ENCODE measurements at places on chromosomes 6 and 20. TPM values are rescaled to one million over a fixed set of nuclear protein-coding genes. Genes with fewer than 3 reads are reported as not detected.

DNA sequence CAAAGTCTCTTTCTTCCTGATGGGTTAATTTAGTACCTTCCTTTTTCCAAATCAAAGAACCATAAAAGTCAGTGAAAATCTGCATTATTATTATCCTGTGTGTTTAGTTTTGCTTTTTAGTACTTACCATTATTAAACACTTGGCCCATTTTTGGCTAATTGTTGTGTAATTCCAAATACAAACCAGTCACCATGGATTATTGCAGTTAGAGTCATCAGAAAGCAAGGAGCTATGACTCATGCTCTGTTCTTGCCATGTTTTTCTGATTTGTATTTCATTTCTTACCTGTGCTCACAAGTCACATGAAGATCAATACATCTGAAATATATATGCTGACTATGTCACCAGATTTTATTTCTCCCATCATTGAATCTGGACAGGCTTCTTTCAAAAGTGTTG lies 31.3 kb downstream of the SLC22A3 start:
- DNase-seq: no peak

GRCh38 chr6:38034274-38034914 lies 214.9 kb downstream of the ZFAND3 start:
- peak; percentile 21 for DNase-seq

DNA sequence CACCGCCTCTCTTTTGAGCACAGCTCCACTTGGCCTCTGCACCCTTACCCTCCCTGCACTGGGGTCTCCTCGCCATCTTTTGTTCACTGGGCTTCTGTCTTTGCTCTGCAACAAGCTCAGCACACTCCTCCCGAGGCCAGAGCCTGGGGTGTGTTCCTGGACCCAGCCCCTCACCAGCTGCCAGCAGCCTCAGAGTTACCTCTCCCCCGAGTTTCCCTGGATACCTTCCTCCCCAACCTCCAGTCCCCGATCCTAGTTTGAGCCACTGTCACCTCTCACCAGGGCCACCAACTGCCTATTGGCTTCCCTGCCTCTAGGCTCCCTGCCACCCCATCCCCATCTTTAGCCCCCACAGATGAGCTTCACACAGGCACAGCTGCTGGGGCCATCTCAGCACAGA lies 12.3 kb downstream of the CYP21A2 start:
- DNase-seq: no peak

- DNase-seq: peak; percentile 56
These were observed 44.3 kb downstream of the CPXM1 start for GRCh38 chr20:2756056-2756611.

DNA sequence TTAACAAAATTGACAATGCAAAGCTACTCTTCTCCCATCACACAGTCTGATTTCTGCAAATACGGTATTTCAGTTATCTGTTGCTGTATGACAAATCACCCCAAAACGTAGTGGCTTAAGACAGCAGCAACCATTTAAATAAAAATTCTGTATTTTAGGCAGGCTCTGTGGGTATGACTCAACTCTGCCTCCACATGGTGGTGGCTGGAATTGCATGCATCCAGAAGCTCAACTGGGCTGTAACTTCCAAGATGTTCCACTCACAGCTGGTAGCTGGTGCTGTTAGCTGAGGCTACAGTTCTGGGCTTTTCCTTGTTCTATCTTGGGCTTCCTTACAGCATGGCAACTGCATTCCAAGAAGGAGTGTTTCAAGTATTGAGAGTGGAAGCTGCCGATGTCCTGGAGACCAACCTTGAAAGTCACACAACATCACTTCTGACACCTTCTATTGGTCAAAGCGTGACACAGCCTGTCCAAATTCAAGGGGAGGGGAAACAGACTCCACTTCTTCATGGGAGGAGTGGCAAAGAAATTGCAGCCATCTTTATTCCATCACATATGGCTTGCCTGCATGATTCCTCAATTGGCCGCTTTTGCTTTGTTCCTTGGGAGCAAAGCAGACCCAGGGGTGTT lies 39.7 kb upstream of the TULP1 start:
- DNase-seq: no peak

GRCh38 chr6:5401845-5402738 lies 140.8 kb downstream of the FARS2 start:
- no peak for DNase-seq

- DNase-seq: peak; percentile 30
These were observed 212.6 kb upstream of the RSPO3 start for GRCh38 chr6:126905917-126906316.

DNA sequence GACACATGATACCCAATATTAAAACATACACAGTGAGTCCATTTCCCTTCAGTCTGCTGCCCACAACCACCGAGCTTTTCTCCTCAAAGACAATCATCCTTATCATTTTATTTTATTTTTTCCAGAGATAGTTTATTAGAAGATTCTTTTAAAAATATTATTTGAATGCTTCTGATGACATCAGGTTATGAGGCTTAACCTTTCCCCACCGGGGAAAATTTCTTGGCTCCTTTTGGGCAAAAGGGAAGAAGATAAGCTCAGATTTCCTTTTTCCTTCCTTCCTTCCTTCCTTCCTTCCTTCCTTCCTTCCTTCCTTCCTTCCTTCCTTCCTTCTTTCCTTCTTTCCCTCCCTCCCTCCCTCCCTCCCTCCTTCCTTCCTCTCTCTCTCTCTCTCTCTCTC lies 149.5 kb upstream of the CITED2 start:
- DNase-seq: no peak

GRCh38 chr6:167574431-167575151 lies 249.7 kb downstream of the TTLL2 start:
- DNase-seq: no peak

- DNase-seq: no peak
These were observed 3.1 kb upstream of the CAP2 start for GRCh38 chr6:17390276-17390675.

DNA sequence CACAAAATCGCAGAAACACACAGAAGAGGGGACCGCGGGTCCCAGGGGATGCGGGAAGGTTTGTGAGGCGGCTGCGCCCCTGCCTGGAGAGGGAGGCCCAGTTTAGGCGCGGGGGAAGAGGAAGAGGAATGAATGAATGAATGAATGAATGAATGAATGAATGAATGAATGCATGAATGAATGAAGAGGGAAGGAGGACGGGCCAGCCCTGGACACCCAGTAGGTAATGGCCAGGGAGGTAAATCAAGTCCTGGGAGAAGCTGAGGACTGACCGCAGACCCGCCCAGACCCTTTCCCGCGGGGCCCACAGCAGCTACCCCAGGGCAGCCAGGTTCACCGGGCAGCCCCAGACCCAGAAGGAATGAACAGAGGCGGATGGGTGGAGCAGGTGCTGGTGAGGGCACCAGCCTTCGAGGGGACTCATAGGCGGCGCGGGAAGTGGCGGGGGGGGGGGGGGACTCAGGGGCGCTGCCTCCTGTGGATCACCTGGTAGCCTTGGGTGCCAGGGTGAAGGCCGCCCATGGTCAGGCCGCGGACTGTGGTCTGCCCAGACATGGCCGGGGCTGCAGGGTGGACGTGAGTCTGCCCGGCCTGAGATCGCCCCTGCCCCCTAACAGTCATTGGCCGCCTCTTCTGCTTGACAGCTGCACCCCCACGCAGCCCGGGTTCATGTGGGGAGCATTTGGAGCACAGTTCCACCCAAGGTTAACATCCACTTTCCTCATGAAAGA lies 192.0 kb upstream of the PDE10A start:
- DNase-seq: no peak

DNA sequence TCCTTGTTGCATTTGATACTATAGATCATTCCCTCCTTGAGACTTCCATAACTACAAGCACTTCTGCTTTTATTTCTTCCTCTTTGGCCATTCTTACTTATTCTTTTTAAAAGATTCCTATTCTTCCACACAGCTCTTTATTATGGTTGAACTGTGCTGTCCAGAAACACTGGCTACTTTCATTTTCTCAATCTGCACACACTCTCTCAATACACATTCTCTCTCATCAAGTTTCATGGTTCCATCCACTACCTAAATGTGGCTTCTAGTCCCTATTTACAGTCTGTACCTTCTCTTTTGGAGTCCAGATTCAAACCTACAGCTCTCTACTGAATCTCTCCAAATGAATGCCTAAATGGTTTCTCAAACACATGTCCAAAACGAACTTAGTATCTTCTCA lies 214.3 kb upstream of the RSPO3 start:
- DNase-seq: no peak

DNA sequence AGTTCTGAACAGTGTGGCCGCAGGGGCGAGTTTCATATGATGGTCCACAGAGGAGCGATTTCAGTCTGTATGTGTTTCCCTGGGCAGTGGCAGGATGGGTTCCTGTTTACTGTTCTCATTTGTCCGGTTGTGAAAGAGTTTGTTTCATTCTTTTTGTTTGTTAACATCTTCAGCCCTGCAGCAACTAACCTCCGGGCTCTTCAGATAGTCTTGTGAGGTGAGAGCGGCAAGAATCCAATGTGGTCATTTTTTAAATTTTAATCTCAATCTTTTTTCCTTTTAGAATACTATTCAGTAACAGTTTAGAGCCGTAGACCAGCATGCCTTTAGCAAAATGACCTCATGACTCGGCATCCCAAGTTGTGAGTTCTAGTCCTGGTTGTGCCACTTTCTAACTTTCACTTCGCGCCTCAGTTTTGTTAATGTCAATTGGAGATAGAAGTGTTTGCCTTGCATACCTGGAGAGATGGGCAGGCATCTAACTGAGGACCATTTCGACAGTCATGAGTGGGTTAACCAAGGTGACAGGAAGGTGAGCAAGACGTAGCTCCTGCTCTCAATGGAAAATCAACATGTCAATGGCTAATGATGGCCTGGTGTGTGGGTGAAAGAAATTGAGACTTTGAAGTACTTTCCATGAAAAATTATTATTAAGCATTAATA lies 38.5 kb upstream of the PXDC1 start:
- DNase-seq: no peak

GRCh38 chr6:156886409-156886808 lies 109.2 kb downstream of the ARID1B start:
- DNase-seq: no peak

DNA sequence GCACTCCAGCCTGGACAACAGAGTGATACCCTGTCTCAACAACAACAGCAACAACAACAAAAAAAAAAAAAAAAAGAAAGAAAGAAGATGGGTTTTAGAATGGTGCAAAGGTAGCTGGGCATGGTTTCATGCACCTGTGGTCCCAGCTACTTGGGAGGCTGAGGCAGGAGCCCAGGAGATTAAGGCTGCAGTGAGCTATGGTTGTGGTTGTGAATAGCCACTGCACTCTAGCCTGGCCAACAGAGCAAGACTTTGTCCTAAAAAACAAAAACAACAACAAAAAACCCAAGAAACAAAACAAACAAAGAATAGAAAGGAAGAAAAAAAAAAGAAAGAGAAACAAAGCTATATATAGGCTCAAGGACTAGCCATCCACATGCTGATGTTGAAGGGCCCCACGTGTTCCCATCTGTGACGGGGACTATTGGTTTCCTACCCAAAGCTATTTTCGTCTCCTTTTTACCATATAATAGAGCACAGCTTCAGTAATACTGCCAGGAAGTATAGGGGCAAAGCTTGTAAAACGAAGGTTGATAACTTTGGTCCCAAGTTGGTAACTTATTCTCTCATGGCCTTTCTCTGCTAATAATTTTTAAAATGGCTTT lies 7.9 kb upstream of the EEF1E1 start:
- no peak for DNase-seq

DNA sequence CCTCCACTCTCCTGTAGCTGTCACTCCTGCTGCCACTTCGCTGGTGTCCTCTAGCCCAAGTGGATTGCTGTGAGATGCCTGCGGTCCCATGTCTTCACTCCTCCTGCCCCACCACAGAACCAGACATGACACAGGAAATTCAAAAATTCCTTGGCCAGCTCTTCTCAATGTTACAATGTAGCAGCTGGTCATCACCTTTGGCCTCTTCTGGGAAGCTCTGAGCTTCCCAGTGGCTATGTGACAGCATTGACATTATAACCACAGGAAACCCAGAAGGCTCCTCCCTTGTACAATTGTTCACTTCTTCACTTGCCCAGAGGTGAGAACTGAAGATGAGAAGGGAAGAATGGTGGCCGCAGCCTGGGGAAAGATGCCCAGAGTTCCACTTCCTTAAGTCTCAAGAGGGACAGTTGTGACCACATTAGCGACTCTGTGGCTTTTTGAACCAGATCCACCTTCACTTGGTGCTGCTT lies 76.1 kb upstream of the NAA20 start:
- DNase-seq: no peak

GRCh38 chr6:130372786-130373185 lies 7.0 kb downstream of the TMEM200A start:
- no peak for DNase-seq

- DNase-seq: peak; percentile 60
These were observed 568.9 kb upstream of the CITED2 start for GRCh38 chr6:139943391-139943790.

GRCh38 chr20:32319100-32319499 lies 39.0 kb upstream of the ASXL1 start:
- no peak for DNase-seq

DNA sequence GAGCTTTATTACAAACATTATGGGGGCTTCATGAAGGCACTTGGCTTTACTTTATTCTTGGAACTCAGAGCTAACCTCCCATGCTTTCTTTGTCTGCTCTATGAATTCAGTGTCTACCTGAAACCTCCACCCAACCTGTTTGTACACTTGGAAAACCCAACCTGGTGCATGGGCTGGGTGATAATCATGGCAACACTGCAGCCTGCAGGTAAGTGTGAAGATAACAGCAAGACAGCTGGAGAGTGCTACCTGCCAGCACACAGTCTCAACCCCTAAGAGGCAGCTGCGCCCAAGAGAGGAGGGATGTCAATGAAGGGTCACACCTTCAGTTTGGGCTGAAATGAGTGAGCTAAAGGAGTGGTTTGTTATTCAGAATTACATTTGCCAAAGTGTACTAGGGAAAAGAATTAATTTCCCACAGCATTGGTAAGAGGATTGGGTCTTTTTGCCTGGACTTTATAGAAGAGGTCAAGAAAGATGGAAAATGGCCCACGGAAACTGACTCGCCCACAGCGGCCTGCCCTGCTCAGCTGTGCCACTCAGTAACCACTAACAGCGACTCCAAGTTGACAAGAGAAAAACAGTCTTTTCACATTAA lies 24.4 kb downstream of the FOXQ1 start:
- DNase-seq: no peak

DNA sequence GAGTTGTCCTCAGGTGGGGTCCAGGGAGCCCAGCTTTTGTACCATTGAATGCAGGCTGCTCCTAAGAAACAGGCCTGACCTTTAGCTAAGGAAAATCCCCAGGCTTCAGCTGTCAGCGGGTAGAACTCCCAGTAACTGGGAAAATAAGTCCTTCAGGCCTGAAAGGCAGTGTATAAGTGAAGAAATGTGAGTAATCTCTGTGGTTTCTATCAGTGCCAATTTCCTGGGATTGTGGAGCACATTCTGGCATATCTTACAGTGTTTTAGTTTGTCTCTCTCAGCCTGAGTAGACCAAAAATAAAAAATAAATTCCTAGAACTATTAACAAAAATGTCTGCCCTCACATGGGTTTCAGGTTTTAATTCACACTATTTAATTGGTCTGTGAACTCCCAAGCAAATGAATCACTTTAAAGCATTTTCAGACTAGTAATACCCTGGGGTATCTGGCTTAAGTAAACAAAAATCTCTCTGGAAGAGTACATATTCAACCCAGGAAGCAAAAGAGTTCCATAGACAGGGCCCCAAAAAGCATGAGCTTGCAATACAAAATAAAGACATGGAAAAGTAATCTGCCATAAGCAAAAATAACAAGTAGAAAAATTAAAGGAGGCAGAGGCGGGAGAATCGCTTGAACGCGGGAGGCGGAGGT lies 566.2 kb upstream of the NOX3 start:
- DNase-seq: no peak

The PRSS35 gene
- 44.3 TPM for polyA plus RNA-seq

The ULBP2 gene
- polyA plus RNA-seq: 0.88 TPM

The CLPSL1 gene
- polyA plus RNA-seq: 2.2 TPM

The PROKR2 gene
- not detected for polyA plus RNA-seq

The PRL gene
- 0.10 TPM for polyA plus RNA-seq

The ULBP3 gene
- polyA plus RNA-seq: 8.5 TPM

The SNAP91 gene
- polyA plus RNA-seq: 0.60 TPM

The FILIP1 gene
- 2.4 TPM for polyA plus RNA-seq

The PAQR8 gene
- polyA plus RNA-seq: 26.3 TPM
